ENCODE measurements at places on chromosomes 7 and 10. TPM values are rescaled to one million over a fixed set of nuclear protein-coding genes. Genes with fewer than 3 reads are reported as not detected.

The CDHR1 gene
- total RNA-seq = not detected

The SPDYE11 gene
- not detected for total RNA-seq

The BTBD16 gene
- not detected for total RNA-seq

The MICU1 gene
- 40.9 TPM for total RNA-seq

The DGKI gene
- total RNA-seq = 0.77 TPM

The CLDN15 gene
- 6.9 TPM for total RNA-seq

The MASTL gene
- total RNA-seq = 54.1 TPM

The MLLT10 gene
- total RNA-seq = 38.2 TPM

The GDF10 gene
- not detected for total RNA-seq

The PTF1A gene
- total RNA-seq = not detected

The HOXA4 gene
- total RNA-seq = not detected

The PRTFDC1 gene
- total RNA-seq = under 0.01 TPM

The DAGLB gene
- total RNA-seq = 13.1 TPM

The PDLIM1 gene
- 5.1 TPM for total RNA-seq

The IGFBP1 gene
- not detected for total RNA-seq

The CLDN3 gene
- total RNA-seq = not detected

The SFRP4 gene
- total RNA-seq = 1.4 TPM

The JAKMIP3 gene
- 0.15 TPM for total RNA-seq

The CDK14 gene
- 3.0 TPM for total RNA-seq

The ZNF117 gene
- total RNA-seq = 4.4 TPM

The GBF1 gene
- 29.3 TPM for total RNA-seq

The HOXA1 gene
- total RNA-seq = 0.33 TPM

The GOT1 gene
- total RNA-seq = 38.9 TPM

The TUBAL3 gene
- not detected for total RNA-seq

The ASIC3 gene
- total RNA-seq = 0.33 TPM

The FAM221A gene
- 7.6 TPM for total RNA-seq

The GDF2 gene
- total RNA-seq = not detected

The CHST12 gene
- total RNA-seq = 3.7 TPM
